ENCODE measurements at places on chromosomes 3 and 15. TPM values are rescaled to one million over a fixed set of nuclear protein-coding genes. Genes with fewer than 3 reads are reported as not detected.

KBTBD13 gene
- total RNA-seq, result not detected

TMEM40 gene
- total RNA-seq, result not detected

ASB14 gene
- total RNA-seq, result not detected

BNC1 gene
- 5.8 TPM for total RNA-seq

PDHB gene
- total RNA-seq, result 104 TPM

DNAH12 gene
- 0.28 TPM for total RNA-seq

PLEKHO2 gene
- total RNA-seq, result 14.4 TPM

C3orf20 gene
- under 0.01 TPM for total RNA-seq

OR5AC2 gene
- not detected for total RNA-seq

GOLGA8Q gene
- total RNA-seq, result 0.58 TPM

WHAMM gene
- 4.2 TPM for total RNA-seq

TRMT10C gene
- 32.2 TPM for total RNA-seq

CALML4 gene
- 0.85 TPM for total RNA-seq

CLDN18 gene
- total RNA-seq, result not detected

AADACL2 gene
- total RNA-seq, result not detected

MKRN3 gene
- total RNA-seq, result under 0.01 TPM

GNAI2 gene
- total RNA-seq, result 291 TPM

SLC22A13 gene
- 0.58 TPM for total RNA-seq

Data from regular cardiac myocyte (primary cell).